ENCODE measurements at places on chromosomes 6 and 20.

- DNase-seq: no peak
These were observed 61.4 kb downstream of the IL22RA2 start for GRCh38 chr6:137112067-137112355.

DNA sequence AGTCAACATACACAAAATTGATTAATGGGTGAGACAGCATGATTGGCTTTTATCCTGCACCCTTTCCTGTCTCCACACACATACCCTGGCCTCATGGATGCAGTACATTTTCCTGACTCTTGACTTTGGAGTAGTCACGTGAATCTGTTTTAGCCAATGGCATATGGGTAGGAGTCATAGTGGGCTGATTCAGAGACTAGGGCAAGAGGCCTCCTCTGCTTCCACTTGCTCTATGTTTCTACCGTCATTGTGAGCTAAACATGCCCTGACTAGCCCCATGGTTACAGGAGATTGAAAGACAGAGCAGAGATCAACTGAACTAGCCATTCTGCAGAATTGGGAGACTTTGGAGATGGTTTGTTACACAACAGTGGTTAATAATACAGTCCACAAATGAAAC lies 850.0 kb downstream of the DHX35 start:
- DNase-seq: no peak

DNA sequence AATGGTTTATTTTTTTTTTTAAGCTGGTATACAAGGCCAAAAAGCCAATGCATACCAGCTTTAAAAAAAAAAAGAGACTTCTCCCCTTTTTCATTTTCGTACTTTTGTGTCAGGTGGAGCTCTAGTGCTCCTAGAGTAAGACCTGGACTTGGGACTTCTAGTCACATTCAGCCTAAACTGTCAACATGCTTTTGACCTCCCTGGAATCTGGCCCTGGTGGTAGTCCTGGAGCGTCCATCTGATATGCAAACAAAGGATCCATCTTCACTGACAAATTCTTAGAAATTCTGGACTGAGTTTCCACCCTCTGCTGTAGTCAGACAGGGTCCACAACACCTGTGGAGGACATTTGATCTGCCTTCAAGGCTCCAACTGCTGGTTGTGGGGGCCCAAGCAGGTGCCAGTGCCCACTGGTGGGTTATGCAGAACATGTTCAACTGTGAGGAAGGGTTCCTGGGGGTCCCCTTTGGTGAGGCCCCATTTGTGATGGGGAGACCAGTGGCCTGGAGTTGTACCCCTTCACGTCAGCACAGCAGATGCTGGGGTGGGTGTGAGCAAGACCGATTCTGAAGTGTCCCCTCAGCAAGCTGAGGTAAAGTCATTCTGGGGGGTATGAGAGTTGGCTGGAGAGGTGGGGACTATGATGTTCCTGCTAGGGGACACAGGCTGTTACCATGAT lies 12.6 kb upstream of the PCMTD2 start:
- DNase-seq: no peak

- no peak for DNase-seq
These were observed 6.2 kb upstream of the GHRH start for GRCh38 chr20:37267667-37268313.

DNA sequence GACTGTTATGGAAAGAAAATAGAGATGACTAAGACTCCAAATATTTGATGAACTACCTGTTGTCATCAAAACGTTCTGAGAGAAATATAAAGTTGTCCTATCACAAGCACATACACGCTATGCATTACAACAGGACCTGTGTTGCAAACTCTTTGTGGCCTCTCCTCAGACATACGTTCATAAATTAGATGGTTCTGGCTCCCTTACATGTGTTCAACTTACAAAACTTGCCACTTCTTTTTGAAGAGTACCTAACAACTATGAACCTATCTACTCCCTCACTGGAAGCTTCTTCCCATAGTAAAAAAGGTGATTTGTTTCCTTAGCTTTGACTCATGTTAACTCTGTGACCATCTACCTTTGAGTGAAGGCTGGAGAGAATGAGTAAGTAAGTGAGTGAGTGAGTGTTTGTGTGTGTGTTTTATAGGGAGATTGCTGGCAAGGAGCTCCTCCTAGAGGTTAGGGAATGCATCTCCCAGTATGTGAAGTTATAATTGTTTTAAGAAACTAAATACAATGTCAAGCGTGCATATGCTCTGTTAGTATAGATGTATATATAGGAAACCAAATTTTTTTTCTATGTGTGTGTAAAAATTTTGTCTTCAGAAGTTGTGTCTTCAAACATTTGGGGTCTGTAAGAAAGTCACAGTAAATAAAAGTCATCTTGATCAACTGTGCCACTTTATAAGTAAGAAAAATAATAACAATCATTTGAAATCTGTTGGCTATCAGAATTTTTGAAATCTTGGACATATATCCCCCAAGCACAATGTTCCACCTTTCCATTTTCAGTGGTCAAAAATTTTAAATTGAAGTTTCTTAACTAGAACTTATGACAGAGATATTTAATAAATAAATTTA lies 1211.1 kb upstream of the GJE1 start:
- no peak for DNase-seq

- DNase-seq: no peak
These were observed 174.1 kb downstream of the PKHD1 start for GRCh38 chr6:51913265-51913664.

- no peak for DNase-seq
These were observed 823.7 kb upstream of the MAN1A1 start for GRCh38 chr6:120173250-120173649.

- no peak for DNase-seq
These were observed at the start of gene MYLK2 for GRCh38 chr20:31819083-31819784. MYLK2 (plus strand) TSS chr20:31819356; CDS start chr20:31819581, 225 bp downstream.

- DNase-seq: no peak
These were observed 77.7 kb upstream of the SLC22A23 start for GRCh38 chr6:3534599-3534998.

DNA sequence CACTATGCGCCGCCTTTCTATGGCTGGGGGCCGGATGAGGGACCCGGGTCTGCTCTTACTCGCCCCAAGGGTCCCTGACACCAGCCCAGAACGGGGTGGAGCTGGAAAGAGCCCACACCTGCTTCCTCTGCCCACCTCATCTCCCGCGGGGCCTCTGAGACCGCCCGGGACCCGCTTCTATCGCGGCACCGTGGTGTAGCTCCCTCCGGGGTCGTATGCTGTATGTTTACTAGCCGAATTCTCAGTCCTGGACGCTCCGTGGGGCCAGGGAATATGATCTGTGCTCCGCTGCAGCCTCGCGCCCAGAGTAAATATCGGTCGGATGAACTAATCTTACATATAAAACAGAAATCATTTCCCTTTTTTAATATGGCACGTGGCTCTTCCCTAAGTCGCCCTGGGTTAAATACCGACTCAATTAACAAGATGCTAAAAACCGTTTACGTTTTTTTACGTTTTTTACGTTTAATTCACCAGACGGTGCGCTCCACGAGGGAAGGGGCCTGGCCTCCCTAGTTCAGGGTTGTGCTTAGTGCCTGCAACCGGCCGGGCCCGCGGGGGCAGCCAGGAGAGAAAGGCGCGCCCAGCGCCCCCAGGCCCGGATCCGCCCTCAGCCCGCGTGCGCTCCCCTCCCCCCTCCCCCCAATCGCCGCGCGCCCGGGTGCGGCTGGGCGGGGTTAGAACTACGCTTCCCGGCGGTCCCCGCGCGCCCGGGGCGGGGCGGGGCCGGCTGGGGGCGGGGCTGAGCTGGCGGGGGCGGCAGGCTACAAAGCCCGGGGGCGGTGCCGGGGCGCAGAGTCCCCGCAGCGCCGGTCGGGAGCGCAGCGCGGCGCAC lies at the start of gene RBM38:
TSS of gene RBM38 (plus strand) at position 793 of the 835 bp plus-strand sequence. CDS start 186 bp downstream, outside the sequence.
- DNase-seq: peak; percentile 87

GRCh38 chr20:49938173-49939163 lies 2.3 kb downstream of the RNF114 start:
- DNase-seq: no peak

- DNase-seq: no peak
These were observed 60.1 kb downstream of the QKI start for GRCh38 chr6:163474581-163474980.

DNA sequence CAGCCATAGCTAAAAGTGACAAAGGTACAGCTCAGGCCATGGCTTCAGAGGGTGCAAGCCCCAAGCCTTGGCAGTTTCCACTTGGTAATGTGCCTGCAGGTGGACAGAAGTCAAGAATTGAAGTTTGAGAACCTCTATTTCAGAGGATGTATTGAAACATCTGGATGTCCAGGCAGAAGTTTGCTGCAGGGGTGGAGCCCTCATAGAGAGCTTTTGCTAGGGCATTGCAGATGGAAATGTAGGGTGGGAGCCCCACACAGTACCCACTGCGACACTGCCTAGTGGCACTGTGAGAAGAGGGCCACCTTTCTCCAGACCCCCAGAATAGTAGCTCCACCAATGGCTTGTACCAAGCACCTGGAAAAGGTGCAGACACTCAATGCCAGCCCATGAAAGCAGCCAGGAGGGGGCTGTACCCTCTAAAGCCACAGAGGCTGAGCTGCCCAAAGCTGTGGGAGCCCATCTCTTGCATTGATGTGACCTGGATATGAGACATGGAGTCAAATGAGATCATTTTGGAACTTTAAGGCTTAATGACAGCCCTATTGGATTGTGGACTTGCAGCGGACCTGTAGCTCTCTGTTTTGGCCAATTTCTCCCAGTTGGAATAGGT lies 1299.4 kb upstream of the MAP3K7 start:
- no peak for DNase-seq

- no peak for DNase-seq
These were observed 831.0 kb downstream of the TFAP2A start for GRCh38 chr6:9583753-9584352.

DNA sequence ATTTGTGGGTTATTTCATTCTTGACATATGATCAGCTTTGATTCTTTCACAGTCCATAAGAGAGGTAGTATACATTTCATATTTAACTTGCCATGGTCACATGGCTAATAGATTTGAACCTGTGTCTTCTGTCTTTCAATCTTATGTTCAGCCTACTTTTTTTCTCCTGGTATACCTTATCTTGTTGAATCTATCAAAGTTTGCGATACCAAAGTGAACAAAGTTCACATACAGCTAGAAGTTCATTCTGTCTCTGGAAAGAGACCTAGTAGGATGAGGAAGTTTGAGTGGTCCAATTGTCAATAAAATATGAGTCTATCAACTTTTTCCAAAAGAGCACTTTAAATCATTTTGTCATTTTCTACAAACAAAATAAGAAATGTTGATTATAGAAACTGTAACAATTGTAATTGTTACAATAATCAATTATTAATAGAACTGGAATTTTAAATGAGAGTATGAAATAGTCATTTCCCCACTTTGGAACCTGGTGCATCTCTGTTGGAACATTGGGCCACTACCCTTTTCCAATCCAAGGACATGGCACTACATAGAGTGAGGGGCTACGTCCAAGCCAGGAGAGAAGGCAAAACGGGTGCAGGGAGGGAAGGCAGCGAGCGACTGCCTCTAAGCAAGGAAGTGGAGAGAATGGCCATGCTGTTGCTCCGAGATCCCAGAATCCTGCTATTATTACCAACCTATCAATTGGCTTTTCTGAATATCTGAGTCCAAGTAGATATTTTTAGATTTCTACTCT lies 194.2 kb upstream of the FOXQ1 start:
- no peak for DNase-seq

DNA sequence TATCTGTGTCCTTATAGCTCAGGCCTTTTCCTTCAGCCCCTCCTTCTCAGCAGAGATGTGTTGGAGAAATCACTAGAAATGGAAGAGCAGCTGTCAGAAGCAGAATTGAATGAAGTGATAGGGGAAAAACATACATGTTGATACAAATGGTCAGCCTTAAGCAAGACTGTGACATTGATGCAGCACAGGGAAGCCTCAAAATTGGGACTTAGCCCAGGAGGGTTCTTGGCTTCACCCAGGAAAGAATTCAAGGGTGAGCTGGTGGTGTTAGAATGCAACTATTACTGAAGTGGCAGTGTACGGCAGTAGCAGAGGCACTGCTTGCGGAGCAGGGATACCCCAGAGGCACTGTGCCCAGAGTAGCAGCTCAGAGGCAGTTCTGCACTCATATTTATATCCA lies 8.0 kb upstream of the KIF16B start:
- no peak for DNase-seq

DNA sequence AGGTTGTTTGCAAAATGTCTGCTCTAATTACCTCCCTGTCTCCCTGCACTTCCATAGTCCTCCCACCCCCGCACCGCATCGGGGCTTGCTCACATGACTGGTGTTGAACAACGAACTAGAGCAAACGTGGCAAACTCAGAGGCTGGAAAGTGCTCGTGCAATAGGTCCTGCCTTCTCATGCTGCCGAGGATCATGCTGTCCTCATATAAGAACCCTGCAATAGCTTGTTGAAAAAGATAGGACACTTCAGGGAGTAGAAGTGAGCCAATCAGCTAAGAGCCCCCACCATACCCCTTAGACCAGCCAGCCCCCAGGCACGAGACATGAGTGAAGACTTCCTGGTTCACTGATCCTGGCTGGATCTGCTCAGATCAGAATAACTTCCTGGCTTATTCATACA lies 219.2 kb downstream of the C6orf118 start:
- no peak for DNase-seq

DNA sequence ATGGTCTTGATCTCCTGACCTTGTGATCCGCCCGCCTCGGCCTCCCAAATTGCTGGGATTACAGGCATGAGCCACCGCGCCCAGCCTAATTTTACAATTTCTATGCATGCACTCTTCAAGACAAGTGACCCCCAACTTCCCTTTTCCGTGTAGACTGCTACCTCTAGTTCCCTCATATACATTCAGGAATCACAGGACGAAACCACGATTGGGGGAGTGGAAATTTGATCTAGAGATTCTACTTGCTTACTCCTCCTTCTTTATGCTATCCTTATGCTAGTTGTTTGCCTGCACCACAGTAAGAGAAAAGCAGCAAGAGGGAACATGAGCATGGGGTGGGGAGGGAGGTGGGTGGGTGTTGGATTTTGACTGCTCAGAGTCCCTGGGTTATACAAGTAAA lies 34.9 kb downstream of the OSTM1 start:
- DNase-seq: no peak

GRCh38 chr6:33827546-33828451 lies 24.0 kb upstream of the MLN start:
- DNase-seq: no peak

DNA sequence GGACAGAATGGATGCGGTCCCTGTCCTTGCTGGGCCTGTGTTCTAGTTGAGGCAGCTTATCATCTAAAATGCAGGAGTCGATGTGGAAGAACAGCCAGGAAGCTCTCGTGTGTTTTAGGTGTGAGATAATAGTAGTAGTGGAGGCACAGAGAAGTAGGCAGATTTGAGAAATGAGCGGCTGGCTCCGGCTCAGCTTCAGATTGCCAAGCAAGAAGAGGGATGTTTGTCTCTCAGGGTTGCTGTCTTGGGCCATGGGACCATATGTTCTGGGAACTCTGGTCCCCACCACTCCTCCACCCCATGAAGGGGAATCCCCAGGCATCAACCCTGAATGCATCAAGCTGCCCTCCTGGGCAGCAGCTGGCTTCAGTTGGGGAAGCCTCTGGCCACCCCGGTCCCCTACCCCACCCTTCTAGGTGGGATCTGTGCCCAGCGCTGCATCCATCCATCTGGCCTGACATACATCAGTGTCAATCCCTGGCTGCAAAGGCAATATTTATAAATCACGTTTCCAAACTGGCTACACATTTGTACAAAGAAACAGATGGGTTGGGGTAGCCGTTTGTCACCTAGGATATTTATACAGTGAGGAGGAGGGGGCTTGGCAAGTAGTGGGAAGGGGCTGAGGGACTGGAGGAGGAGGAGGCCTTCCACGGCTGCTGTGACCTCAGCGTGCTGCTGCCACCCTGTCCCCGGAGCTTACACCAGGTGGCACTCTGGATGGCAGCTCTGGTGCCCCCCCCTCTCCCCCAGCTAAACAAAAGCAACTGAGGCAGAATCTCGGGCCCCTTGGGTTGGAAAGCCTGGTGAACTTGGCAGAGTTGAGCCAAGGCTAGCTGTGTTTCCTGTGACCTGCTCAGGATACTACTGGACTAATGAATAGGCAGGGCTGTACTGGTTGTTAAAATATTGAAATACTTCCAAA lies 64.4 kb downstream of the CD40 start:
- no peak for DNase-seq
